Stimulated activated naive B cell treated with anti-CD40 and anti-IgM and Interleukin-4, amounts not matched to agents 10 μg/mL and 1 μg/mL and 100 μg/mL, for 72 hours (primary cell): ENCODE measurements at places on chromosomes 3 and 15.

DNA sequence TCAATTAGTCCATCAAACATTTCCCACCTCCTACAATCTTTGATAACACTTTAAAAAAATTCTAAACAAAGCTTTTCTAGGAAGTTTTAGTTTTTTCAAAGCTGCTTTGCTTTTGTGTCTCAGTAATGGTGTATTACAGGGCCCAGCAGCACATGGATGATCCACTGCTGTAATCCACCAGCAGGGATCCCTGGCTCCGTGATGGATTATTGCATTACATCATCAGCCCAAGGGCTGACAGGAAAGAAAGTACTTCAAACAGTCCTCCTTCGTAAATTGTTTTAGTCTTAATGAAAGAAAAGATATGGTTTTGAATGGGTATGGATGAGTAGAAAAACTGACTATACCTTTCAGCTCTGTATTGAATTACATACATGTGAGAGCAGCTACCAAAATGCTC, 688.9 kb upstream of the NAALADL2 start:
- H3K27me3 ChIP-seq = no peaks in the 10 kb centered on the region
- DNase-seq = no peak
- no peak overlapping the region for H3K27ac ChIP-seq
- no peaks in the 10 kb centered on the region for H3K4me1 ChIP-seq
- no peak overlapping the region for H3K4me3 ChIP-seq

- H3K4me1 ChIP-seq = peaks cover 48% of the 10 kb centered on the region
- H3K27ac ChIP-seq = peak overlapping the region; percentile 87
- peaks cover 4% of the 10 kb centered on the region for H3K36me3 ChIP-seq
- peak overlapping the region; percentile 94 for H3K4me3 ChIP-seq
- H3K27me3 ChIP-seq = peaks cover 87% of the 10 kb centered on the region
Observed at GRCh38 chr15:76341366-76342057, 4.9 kb downstream of the ISL2 start.

DNA sequence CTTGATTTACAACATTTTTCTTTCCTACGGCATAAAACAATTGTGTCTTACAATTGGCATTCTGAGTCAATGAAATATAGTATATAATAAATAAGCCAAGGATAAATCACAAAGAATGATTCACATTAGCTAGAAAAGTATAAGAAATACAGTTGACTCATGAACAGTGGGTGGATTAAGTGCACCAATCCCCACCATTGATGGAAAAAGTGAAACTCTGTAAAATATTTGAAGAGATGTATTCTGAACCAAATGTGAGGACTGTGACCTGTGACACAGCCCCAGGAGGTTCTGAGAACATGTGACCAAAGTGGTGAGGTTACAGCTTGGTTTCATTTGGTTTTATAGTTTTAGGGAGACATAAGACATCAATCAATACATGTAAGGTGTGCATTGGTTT, 227.5 kb downstream of the ALCAM start:
- H3K36me3 ChIP-seq = no peaks in the 10 kb centered on the region
- H3K27ac ChIP-seq = no peak overlapping the region
- H3K4me3 ChIP-seq = no peak overlapping the region

DNA sequence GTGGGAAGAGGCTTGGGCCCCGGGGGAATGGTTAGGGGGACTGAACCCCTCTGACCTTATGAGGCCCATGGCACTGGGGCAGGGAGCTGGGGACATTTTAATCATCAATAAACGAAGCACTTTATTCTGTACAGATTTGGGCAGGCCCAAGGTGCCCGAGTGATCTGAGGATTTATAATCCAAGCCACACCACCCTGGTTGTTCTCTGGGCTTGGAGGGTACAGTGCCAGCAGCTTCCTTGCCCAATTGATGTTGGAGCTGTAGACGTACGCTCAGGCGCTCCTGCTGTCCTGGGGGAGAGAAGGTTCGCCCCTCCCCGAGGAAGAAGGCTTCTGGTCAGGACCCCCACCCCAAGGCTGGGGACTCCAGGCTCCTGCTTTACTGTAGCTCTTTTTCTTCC, 12.5 kb downstream of the ZBTB47 start:
- H3K4me3 ChIP-seq = no peak overlapping the region
- DNase-seq = no peak
- H3K27me3 ChIP-seq = no peaks in the 10 kb centered on the region
- H3K4me1 ChIP-seq = peaks cover 11% of the 10 kb centered on the region

- H3K36me3 ChIP-seq = no peaks in the 10 kb centered on the region
- peaks cover 11% of the 10 kb centered on the region for H3K27me3 ChIP-seq
- H3K27ac ChIP-seq = peak overlapping the region; percentile 60
- H3K4me1 ChIP-seq = peaks cover 61% of the 10 kb centered on the region
Observed at GRCh38 chr15:70240820-70241430, 143.2 kb upstream of the TLE3 start.

DNA sequence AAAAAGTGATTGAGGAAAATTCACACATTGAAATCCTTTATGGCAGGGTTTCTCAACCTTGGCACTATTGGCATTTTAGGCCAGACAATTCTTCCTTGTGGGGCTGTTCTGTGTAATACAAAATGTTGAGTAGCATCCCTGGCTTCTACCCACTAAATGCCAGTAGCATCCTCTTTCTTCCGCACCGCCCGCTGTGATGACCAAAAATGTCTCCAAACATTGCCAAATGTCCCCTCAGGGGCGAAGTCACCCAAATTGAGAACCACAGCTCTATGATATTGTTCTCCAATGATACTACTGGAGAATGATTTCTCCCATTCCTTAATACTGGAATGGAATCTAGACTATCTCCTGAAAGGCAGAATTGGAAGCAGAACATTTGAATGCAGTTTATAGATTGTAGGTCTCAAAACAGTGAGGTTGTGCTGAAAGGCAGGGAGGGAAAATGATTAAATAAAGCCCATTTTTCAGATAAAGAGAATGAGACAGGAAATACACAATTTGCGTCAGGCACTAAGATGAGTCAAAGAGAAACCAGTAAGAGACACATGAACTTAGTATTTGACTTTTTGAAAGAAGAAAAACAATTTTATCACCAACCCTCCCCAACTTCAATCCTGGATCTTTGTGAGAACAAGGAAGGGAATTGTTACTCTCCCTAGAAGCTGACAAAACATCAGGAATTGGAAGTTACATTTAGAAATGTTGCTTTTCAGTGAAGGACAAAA, 101.6 kb upstream of the TNIK start:
- no peaks in the 10 kb centered on the region for H3K4me1 ChIP-seq
- no peak for DNase-seq
- no peak overlapping the region for H3K4me3 ChIP-seq
- H3K27me3 ChIP-seq = peaks cover 6% of the 10 kb centered on the region
- H3K36me3 ChIP-seq = no peaks in the 10 kb centered on the region
- H3K27ac ChIP-seq = no peak overlapping the region

- peaks cover 21% of the 10 kb centered on the region for H3K36me3 ChIP-seq
- peaks cover 24% of the 10 kb centered on the region for H3K4me1 ChIP-seq
- peaks cover 11% of the 10 kb centered on the region for H3K27me3 ChIP-seq
Observed at GRCh38 chr3:197001106-197001971, 28.3 kb downstream of the MELTF start.

DNA sequence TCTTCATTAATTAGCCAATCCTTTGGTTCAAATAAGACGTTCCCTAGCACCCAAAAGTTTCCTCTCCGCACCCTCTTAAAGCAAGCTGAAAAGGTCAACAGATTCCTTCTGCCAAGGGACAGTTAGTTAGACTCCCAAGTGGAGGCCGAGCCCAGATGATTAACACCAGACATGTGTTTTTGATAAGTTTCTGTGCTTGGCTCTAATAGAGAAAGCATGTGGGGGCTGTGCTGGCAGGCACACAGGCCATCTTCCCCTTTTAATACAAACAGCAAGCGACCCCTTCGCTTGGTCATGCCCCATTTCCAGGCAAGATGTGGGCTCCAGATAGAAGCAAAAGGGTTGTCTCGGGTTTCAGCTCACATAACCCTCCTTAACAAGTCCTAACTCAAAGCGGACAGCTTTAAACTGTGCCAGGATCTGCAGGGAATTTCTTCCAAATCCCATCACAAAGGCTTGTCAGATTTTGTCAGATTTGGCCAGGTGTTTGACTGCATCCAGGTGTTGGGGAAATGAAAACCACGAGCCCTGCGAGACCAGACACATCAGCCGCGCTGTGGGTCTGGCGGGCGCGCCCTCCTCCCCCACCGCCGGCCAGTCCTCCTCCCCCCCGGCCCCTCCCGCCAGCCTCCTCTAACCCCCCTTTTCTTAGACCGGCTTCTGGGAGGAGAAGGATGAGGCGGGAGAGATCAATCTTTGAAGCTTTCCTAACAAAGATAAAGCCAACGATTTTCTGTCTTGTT, 3.3 kb downstream of the HES1 start:
- H3K4me1 ChIP-seq = peaks cover 34% of the 10 kb centered on the region
- peak overlapping the region; percentile 42 for H3K27ac ChIP-seq
- peaks cover 8% of the 10 kb centered on the region for H3K27me3 ChIP-seq
- H3K36me3 ChIP-seq = peaks cover 4% of the 10 kb centered on the region
